C1 segment of cervical spinal cord (tissue), 14 donors: ENCODE measurements at places on chromosomes 16 and 17.

DNA sequence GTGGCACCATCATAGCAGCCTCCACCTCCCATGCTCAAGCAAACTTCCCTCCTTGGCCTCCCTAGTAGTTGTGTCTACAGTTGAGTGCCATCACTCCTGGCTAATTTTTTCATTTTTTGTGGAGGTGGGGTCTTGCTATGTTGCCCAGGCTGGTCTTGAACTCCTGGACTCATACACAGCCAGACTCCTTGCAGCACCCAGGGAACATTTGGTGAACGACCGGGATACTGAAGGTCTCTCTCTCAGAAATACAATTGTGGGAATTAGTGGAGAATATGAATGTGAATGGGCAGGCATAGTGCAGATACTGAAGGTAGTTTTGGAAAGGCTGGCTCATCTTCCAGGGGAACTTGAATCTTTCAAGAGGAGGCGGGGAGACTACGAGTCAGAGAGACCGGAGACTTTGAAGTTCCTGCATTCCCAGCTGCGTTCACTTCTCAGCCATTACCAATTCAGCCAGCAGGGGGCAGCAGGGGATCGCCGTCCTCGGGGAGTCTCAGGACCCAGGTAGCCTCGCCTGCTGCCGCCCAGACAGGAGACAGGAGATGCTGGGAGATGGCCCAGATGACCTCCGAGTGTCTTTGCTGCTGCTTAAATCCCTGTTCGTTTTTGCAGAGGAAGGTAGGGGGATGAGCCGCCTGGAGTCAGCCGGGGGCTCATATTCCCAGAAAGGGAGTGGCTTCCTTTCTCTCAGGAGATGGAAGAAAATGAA lies 68.6 kb downstream of the HAPSTR1 start:
- DNase-seq, result no peak

- no peak for DNase-seq
Measured at GRCh38 chr16:54344646-54345630, 58.4 kb upstream of the IRX3 start.

DNA sequence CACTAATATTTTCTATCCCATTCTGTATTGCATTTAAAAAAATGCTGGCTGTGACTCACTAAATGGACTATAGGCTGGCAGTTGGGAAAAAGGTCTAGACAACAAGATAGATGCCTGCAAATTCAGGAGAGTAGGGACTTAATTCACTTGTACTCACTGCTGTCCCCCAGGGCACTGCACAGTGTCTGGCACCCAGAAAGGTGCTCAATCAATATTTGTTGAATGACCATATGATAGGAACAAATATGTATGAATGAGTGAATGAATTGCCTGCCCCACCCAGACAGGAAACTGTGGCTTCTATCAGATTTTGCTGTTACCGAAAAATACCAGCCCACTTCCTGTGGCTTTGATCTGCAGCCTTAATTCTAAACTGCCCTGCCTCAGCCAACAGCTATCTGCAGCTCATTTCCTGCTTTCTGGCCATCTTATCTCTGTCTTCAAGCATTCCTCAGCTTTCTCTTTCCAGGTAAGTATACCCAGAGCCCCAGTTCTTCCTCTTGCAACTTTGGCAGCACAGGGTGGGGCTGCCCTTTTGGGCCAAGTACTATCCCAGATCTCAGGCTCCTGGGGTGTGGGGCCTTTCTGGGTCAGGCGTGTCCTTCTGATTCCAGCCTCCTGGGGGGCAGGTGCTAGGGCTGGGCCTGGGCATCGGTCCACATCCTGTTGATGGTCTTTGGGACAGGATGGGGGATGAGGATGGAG lies 15.3 kb upstream of the TNS4 start:
- no peak for DNase-seq

- DNase-seq, result no peak
Measured at GRCh38 chr16:86297866-86298757, 212.2 kb upstream of the FOXF1 start.

DNA sequence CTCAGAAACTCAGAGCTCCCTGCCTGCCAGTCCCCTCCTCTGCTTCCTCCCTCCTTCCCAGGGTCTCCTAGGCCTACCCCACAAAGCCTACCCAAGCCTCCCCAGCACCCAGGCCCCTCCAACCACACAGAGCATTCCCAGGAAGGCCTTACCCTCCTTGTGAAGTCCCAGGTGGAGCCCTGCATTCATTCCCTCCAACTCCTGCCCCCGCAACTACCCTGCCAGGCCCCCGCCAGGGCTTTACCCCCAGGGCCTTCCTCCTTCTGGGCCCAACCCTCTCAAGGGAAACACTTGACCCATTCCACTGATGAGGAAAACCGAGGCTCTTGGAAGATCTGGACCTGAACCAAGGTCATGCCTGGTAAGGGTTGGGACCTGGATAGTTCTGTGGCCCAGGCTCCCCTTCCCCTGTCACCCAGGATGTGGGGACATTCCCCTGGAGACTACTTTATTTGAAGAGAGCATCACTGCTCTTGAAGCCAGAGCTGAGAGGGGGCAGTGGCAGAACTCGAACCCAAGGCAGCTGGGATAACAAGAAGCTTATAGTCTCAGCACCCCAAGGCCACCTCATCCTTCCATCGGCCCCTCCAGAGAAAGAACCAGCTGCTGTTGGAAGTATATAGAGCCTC lies 12.5 kb downstream of the PLLP start:
- no peak for DNase-seq

DNA sequence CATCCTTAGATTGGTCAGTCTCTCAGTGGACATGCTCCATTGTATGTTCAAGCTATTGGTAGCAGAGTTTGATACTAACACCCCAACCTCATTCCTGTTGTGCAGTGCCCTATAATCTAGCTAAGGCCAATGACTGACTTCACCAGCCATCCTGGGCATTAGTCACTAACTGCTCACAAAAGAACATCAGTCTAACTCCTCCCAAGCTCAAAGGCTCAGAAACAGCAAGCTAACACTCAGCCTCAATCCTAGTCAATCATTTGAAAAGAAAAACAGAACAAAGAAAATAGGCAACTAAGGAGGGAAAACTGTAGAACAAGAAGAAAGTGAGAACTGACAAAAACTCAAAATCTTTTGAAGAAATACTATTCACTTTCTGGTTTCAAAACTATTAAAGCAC lies 199.1 kb upstream of the C17orf78 start:
- DNase-seq, result no peak

- DNase-seq, result no peak
Measured at GRCh38 chr17:43327421-43327820, 71.4 kb upstream of the ARL4D start.

DNA sequence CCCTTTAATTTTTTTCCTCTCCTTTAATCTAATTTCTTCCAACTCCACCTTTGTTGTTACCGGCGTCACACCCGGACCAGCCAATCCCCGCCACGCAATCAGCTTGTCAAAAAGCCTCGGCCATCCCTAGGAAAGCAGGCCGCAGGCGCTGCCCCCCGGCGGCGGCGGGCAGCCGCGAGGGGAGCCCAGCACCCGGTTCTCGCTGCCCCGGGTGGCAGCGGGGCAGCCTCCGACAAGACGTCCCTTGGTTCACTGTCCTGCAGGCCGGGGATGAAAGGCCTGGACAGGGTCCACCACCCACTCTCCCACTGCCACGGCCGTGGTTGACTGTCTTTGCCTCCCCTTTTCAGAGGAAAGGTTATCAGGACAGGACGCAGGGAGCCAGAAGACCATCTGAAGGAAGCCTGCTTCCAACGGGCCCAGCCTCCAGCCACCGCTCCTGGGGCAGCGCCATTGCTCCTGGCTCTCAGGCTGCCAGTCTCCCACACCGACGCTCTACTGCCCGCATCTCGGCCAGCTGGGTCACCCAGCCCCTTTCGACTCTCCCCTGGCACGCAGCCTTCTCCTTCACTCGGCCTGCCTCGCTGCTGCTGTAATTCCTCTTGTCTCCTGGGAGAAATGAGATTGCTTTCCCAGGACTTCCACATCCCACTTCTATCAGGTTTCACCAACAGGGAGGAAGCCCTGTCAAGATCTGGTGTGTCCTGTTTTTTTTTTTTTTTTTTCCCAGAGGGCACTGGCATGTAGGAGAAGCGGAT lies 2.8 kb upstream of the UBTF start:
- peak; percentile 91 for DNase-seq

- no peak for DNase-seq
Measured at GRCh38 chr17:64125937-64126336, 4.0 kb downstream of the ERN1 start.

GRCh38 chr16:65200156-65200773 lies 78.4 kb upstream of the CDH11 start:
- no peak for DNase-seq

DNA sequence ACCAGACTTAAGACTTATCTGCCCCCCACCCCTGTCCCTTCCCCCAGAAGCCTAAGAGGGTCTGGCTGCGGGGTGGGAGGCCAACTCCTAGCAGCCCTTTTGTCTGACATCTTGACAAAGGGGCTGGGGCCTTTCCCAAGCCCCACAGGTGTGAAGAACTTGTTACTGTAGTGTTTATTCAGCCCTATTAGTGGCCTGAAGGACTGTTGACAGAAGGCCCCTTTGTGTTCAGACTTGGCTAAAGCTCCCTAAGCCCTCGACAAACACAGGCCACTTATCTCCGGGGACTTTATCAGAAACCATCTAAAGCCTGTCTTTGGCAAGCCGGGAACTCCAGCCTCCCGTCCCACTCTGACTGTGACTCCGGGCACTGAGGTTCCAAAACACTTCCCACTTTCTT lies 129.8 kb downstream of the NTN1 start:
- DNase-seq, result no peak

GRCh38 chr16:28162326-28162877 lies 49.4 kb downstream of the XPO6 start:
- no peak for DNase-seq

- DNase-seq, result no peak
Measured at GRCh38 chr16:66901626-66902025, 17.1 kb downstream of the CDH16 start.

GRCh38 chr16:48542020-48542473 lies 67.9 kb downstream of the N4BP1 start:
- peak; percentile 19 for DNase-seq

DNA sequence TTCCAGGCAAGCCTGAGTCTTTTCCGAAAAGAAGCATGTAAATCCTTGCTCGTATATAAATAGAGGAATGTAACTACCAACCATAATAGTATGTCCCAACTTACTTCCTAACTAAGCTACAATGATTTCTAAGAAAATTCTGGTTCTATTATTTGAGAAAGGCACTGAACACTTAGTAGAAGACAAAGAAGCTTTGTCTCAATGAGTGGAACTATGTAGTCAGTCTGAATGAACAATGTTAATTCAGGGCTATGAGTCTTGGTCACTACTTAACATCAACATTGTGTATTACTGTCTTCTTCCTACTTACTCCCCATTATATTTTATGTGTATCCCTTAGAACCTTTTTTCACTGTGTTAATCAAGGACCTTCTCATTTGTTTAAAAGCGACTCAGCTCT lies 206.0 kb downstream of the CYB561 start:
- no peak for DNase-seq

DNA sequence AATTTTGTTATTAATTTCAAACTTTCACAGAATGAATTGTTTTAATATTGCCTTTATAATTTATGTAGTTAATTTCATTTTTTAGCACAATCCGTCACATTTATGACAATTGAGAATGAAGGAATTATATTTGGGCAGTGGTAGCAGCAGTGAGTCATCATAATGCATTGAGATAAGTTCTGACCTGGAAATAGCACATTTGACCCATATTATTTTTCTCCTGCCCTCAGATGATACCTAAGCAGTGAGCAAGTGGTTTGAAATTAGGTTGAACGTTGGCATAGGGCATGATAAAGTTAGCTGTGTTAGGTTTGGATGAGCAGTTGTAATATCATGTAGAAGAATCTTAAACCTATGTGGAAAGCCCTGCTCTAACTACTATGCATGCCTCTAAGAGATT lies 1431.3 kb upstream of the CDH8 start:
- no peak for DNase-seq

DNA sequence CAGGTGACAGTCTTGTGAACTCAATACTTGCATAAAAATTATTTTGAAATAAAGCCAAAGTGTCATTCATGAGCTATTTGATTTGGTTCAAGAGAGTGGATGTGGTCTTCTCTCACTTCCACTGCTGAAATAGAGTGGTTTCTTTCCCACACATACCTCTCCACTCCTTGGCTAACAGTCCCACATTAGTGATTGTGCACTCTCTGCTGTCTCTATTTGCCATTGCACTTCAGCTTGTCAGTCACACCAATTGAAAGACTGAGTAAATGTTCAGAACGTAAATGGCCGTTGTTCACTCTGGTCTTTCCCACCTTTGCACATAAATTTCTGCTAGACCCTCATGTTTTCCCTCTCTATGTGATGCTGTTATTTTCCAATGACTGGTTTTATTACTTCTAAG lies 197.5 kb downstream of the FTO start:
- no peak for DNase-seq

- no peak for DNase-seq
Measured at GRCh38 chr17:79272666-79273219, 198.1 kb downstream of the ENGASE start.

DNA sequence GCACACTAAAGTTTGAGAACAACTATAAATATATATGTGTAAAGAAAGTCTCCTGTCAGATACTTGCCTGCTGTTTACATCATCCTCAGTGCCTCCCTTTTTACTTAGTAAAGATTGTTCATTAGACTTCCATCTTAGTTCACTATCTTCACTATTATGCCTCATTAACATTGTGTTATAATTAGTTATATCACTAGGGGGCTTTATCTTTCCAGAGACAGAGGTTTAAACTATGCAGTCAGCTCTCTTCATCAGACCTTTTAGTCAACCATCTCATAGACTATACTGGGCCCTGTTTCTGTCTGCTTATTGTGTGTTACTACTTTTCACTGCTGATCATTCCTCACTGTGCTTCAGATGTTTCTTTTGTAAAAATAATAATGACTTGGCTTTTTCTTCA lies 630.8 kb upstream of the KIF2B start:
- DNase-seq, result no peak

DNA sequence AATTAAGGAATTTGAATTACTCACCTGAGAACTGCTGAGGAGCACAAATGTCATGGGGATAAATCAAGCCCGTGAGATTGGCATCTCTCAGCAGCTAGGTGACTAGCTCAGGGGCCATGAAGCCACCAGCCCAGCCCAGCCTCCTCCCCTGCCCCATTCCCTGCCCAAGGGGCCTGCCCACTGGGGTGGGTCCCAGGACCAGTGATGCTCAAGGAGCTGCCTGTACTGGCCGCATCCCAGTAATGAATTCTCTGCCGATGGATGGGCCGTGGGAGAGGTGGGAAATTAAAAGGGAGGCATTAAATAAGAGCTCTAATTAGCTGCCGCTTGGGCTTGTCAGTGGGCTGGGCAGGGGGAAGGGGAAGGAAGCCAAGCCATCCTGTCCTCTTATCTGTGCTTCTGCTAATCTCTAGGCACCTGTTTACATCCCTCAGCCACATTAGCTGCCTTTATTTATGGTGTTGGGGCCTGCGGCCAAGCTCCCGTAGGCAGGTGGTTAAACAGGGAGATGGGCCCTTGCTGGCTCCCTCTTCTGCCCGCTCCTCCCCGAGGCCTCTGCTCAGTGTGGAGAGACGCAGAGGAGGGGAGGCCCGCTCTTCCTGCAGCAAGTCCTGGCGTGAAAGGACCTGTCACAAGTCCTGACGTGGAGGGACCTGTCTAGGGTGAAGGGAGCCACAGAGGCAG lies 48.8 kb downstream of the PIPOX start:
- DNase-seq, result no peak

DNA sequence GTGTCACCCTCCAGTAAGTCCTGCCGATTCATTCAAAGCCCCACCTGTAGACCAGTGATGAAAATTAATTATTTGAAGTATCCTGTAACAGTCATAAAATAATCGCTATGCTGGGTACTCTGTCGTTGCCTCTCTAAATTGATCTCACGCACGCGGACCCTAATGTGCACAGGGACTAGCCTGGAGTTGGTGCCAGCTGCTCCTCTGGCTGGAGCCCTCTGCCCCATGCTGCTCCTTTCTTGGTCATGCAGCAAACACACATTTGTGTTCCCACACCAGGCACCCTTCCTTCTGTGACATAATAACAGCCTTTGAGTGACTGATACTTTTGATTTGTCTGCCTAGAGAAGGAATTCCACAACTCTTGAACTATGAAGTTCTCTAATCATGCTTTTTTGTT lies 16.0 kb downstream of the RAB11FIP3 start:
- no peak for DNase-seq
